GM13977 (cell line): ENCODE measurements at places on chromosomes 5 and 9.
A peak's percentile ranks its signal among the peaks of the same experiment; 100 is the strongest.

- DNase-seq = no peak
Measured at GRCh38 chr5:42390115-42390514, 33.1 kb upstream of the GHR start.

- DNase-seq = no peak
Measured at GRCh38 chr9:133233681-133234432, 24.8 kb upstream of the OBP2B start.

GRCh38 chr9:136170006-136170901, 34.7 kb downstream of the LHX3 start:
- DNase-seq = peak; percentile 89

DNA sequence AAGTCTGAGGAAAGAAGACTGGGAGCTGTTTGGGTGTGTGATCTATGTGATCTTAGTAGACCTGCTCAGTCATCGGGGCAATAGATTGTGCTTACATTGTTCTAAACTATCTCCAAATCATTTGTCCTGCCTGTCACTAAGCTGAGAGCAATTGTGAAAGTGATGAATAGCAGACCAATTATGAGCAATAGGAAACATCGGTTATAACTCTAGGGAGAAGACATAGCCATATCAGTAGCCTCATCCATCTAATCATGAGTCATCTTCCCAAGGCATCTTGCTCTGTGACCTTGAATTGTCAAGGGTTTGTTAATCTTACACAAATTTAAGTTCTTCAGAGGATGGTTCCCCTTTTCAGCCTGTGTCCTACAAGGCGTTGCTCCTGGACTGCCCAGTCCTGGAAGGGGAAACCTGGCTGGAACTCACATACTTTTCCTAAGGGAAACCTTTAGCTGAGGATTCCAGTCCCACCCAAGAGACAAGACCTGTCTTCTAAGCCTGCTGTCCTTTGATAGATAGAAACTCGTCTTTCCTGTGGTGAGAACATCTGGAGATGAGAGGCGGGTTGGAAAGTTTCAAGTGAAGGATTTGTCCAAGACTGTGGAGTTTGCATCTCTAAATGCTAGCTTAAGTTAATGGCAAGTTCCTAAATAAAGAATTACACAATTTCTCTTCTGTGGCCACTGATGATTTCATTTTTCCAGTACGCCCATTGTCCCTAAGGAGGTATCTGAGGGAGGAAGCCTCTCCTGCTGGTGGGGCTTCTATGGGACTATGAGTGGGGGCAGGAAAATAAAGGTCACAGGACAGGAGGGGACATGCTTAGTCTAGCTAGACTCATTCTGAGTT, 53.9 kb upstream of the TRIM32 start:
- no peak for DNase-seq

- DNase-seq = no peak
Measured at GRCh38 chr9:124735121-124735520, 36.0 kb downstream of the NR6A1 start.

DNA sequence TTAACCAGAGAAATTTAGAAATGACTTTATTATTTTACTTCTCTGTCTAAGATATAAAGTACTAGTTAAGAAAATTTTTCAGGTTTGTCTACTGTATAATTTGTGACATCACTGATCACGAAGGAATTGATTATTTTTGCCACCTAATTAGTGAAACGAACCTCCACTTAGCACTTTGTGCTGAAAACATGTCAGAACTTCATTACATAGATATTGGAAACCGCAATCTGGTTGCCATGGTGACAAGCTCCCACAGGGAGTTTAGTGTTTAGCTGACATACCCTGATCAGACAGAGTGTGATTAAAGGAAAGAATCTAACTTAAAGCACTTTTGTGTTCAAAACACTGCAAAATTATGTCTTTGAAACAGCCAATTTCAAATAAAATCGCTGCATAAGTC, 668.4 kb upstream of the CCNG1 start:
- no peak for DNase-seq

GRCh38 chr5:20055301-20055700, 67.3 kb upstream of the CDH18 start:
- no peak for DNase-seq
